ENCODE measurements at places on chromosomes 7 and 10.

- DNase-seq: no peak
Measured at GRCh38 chr7:108143658-108144420, 13.7 kb upstream of the LAMB4 start.

DNA sequence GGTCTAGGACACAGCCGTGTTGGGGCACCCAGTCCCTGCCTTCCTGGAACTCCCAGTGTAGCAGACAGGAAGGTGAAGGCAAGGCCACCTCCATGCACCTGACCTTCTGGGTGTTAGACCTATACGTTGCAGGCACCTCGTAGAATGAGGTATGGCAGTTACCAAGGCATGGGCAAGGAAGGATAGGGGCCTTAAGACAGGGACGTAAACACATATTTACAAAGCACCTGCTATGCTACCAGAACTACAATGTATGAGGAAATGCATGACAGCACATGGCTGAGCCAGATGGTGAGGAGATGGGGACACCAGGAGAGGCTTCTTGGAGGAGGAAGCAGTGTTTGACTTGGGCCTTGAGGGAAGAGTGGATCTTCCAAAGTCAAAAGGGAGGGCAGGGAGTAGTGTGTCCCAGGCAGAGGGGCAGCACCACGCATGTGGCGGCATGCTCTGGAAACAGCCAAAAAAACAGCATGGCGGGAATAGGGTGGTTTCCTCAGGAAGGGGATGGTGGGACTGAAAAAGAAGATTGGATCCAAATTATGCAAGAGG, 231.2 kb downstream of the FANK1 start:
- DNase-seq: no peak

GRCh38 chr10:46306516-46307184, 19.9 kb downstream of the ANTXRL start:
- DNase-seq: no peak

DNA sequence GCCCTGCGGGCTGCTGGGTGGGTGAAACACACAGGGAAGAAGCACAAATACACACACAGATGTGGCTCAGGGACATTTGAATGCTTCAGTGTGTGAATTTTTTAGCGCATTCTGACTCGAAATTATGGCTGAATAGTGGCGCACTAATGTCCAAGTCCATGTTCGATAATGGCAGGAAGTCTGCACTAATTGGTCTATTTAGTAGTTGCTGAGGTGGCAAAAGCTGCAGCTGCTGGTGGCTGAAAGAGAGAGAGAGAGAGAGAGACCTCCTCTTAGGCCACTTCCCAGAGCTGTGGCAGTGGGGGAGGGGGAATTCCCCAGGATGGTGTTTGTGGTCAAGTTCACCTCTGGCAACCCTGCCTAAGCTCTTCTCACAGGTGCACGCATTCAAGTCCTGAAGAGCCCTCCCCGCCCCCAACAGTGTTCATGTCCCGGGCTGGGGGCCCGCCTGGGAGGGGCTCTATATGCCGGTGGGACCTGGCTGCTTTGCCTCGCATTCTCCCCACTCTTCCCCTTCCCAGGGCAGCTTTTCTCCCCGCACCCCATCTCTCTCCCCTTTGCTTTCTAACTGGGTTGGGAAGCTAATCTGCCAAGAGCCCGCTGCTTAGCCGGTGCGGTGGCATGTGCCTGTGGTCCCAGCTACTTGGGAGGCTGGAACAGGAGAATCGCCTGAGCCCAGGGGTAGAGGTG, 6.0 kb upstream of the MNX1 start:
- no peak for DNase-seq

DNA sequence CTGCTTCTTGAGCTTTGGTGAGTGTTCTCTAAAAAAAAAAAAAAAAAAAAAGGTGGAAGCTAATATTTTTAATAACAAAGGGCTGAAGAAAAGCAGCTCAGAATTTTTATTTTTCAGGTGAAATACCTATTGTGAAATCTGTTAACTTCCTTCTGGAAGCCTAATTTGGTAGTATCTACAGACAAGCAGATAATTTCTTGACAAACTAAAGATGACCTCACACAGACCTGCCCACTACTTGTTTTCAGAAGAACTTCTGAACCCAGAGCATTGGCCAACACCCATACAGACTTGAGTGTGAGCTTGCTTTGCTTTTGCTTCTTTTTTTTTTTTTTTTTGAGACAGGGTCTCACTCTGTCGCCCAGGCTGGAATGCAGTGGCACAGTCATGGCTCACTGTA, 31.2 kb downstream of the LRRC4 start:
- DNase-seq: no peak

DNA sequence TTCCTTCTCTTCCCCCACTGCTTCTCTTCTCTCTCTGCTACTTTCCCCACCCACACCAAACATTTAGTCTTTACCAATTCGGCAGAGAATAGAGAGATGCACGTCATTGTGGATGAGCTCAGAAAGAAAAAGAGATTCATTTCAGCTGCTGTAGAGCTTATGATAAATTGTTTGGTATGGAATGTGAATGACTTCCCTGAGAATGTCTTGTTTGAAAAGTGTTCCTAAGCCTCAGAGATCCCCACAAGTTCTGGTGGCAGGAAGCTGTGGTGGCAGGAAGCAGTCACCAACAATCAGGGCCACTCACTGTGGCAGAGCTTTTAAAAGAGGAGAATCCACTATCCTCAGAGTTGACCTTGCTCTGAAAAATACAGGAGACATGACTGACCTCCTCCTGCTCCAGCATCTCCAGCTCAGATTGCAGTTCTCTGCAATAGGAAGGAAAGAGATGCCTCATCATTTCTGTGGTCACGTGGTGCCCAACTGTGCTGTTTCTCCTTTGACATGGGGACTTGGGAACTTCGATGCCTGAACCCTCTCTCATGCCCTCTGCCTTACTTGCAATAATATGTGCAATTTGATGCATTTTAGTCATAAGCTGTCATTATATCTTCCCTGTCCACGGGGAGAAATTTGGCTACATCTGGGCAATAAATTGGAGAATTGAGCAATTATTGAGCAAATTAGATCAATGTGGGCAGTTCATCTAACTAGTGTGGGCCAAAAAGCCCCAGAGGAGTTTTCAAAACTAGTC, 76.5 kb downstream of the BMPER start:
- no peak for DNase-seq

DNA sequence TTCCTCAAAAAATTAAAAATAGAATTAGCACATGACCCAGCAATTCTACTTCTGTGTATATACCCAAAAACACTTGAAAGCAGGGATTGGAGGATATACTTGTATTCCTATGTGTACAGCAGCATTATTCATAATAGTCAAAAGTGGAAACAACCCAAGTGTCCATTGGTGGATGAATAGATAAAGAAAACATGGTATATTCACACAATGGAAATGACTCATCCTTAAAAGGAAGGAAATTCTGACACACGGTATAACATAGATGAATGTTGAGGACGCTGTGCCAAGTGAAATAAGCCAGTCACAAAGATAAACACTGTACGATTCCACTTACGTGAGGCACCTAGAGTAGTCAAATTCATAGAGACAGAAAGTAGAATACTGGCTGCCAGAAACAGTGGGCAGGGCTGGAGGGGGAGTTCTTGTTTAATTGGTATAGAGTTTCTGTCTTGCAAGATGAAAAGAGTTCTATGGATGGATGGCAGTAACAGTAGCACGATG, 26.6 kb upstream of the KAT6B start:
- DNase-seq: no peak

GRCh38 chr7:25669281-25669781, 441.0 kb upstream of the NPVF start:
- DNase-seq: no peak

DNA sequence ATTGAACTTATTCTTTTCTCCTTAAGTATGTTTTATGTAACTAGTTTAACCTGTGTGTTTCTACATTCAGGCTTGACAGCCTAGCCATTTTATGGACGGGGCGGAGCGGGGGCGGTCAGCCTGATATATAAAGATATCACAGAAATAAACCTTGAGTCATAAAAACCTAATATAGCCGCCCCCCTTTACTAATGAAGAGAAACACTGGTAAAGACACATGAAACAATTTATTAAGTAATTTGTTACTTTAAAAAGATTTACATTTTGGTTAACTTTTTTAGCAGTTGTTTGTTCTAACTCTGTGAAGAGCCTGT, 84.0 kb downstream of the MAPK8 start:
- no peak for DNase-seq

GRCh38 chr10:24706479-24707118, 17.1 kb downstream of the ARHGAP21 start:
- DNase-seq: no peak

- DNase-seq: no peak
Measured at GRCh38 chr7:44574287-44574872, 672 bp upstream of the DDX56 start.

GRCh38 chr7:107233174-107233573, 64.4 kb downstream of the HBP1 start:
- no peak for DNase-seq

DNA sequence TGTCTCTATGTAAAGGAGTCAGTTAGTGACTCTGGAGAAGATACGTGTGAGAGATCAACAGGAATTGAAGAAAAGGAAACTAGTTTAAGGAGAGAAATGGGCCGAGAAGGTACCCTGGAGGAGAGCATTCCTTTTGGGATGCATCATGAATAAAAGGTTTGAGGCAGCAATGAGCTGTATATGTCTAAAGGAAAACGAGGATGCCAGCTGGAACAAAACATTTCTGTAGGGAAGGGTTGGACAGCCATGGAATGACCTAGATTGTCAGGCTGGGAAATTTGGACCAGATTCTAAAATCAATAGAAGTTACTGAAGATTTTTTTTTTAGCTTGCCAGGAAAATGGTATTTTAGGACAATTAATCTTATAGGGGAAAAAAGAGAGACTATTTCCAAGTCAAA, 17.2 kb upstream of the MPP7 start:
- no peak for DNase-seq

- no peak for DNase-seq
Measured at GRCh38 chr10:30270247-30270646, 78.8 kb downstream of the MTPAP start.

DNA sequence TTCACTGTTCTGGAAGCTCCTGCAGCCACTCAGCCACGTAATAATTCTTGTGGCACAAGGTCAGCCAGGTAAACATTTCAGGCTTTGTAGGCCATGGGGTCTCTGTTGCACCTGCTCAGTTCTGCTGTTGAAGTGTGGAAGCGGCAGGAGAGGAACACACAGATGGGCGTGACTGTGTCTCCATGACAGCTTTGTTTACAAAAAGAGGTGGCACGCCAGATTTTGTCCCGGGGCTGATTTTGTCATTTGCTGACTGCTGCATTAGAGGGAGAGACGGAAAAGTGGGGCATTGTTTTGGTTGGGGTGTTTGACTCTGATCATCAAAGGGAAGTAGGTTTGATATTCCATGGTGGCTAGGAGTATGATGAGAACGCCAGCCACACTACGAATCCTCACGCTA, 103.1 kb downstream of the PRKAG2 start:
- no peak for DNase-seq

- no peak for DNase-seq
Measured at GRCh38 chr10:269440-270074, 134.3 kb downstream of the ZMYND11 start.

- no peak for DNase-seq
Measured at GRCh38 chr10:113865901-113866300, 11.4 kb downstream of the NHLRC2 start.

DNA sequence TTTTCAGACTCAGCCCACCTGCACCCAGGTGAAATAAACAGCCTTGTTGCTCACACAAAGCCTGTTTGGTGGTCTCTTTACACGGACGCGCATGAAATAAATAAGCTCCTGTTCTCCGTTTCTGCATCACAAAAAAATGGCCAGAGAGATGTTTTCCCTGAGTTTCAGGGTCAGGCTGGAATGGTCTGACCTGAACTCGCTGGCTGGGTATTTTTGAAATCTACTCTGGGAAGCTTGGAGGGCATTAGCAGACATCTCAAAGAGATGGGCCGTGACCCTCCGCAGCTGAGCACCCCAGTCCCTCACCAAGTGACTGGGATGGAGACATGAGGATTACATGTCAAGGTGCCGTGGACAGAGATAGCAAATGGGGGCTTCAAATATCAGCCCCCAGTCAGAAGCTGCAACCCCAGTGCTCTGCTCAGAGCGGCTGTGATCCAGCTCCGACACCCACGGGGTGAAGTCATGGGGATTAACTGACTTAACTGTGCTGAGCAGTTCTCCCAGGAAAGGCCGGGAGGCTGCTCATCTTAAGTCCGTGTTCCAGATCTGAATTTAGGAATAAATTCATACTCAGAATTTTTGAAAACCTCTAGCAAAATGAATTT, 22.3 kb downstream of the CALML5 start:
- no peak for DNase-seq

GRCh38 chr7:121394709-121395140, 1.4 kb downstream of the FAM3C start:
- no peak for DNase-seq

GRCh38 chr7:115789901-115790300, 240.7 kb downstream of the TFEC start:
- no peak for DNase-seq

DNA sequence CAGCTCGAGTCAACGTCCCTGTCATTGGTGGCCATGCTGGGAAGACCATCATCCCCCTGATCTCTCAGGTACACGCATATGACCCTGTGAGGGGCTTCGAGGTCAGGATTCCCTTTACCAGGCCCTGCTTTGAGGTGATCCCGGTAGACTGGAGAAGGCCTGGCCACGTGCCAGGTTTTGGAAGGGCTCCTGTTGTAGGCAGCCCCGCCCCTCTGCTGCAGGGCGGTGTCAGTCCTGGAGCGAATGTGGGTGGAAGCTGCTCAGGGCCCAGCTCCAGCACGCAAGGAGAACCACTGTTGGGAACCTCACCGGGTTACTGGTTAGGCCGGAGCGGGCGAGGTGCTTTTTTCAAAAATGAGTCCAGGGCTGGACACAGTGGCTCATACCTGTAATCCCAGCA, 15.6 kb downstream of the MDH2 start:
- DNase-seq: no peak

DNA sequence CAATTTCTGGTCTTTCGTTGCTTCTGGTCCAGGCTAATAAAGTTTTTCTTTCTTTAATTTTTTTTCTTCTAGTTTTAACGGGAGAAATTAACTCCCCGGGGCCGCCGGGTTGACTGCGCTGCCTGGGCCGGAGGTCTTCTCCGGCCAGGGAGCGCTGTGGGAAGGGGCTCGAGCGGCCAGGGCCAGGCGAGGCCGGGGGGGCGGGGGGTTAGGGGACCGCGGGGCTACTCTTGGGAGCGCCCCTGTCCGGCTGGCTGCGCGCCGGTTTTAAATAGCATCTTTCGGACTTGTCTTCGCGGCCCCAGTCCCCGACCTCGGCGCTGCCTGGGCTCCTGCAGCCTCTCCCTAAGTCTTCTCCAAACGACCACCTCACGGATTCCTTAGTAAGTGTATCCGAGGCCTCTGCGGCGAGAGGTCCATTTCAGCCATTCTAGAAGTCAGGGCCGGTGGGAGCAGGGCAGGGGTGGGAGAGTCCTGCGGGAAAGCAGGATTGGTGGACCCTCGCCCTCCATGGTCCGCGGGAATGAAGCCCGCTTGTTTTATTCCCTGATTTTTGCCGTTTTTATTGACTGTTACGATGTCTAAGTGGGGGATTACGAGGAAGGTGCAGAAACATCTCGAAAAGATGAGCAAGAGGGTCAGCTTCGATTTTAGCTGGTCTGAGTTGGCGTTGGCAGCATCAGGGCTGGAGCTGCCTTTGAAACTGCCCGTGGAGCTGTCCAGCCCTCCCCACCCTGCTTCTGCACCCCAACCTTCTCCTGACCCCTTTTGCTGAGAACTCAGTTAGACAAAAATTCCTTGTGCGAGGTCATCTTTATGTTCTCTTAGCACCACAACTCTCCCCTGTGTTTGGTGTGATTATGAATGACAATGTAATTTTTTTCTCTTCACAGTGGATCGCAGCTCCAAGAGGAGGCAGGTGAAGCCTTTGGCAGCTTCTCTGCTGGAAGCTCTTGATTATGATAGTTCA, 555 bp downstream of the PHF14 start:
- DNase-seq: no peak

- DNase-seq: no peak
Measured at GRCh38 chr10:30445711-30446110, 11.7 kb downstream of the MAP3K8 start.

- no peak for DNase-seq
Measured at GRCh38 chr10:67036808-67037207, 111.0 kb downstream of the LRRTM3 start.

Data from activated CD4-positive, CD25-positive, alpha-beta regulatory T cell (primary cell).